ENCODE measurements at places on chromosomes 12 and 14. TPM values are rescaled to one million over a fixed set of nuclear protein-coding genes. Genes with fewer than 3 reads are reported as not detected.
A peak's percentile ranks its signal among the peaks of the same experiment; 100 is the strongest.

The PLA2G1B gene
- polyA plus RNA-seq: 1.6 TPM

The ITGB7 gene
- polyA plus RNA-seq: 1.8 TPM

The RNASE4 gene
- 6.3 TPM for polyA plus RNA-seq

The RIMKLB gene
- polyA plus RNA-seq: 126 TPM

The FITM1 gene
- polyA plus RNA-seq: 1.0 TPM

The BEGAIN gene
- 2.7 TPM for polyA plus RNA-seq

DNA sequence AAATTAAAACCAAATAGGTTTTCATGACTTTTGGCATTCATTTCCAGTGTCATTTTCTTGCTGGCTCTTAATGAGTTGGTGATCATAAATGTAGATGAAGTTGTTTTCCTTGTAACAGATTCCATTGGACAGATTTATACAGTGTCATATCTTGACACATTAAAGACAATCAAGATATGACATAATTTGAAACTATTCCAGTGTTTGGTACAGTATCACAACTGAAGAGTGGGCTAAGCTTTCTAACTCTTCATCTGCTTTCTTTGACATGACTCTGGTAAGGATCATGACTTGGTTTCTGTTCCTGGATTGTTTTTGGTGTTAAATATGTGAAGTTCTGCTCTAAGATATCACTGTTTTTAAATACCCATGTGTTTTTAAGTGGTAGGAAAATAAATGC is 289.6 kb downstream of the NAV3 start:
- no peaks in the 10 kb centered on the region for H3K36me3 ChIP-seq
- H3K27me3 ChIP-seq: no peaks in the 10 kb centered on the region
- H3K4me3 ChIP-seq: no peak overlapping the region

GRCh38 chr14:104143521-104144452 is 5.4 kb downstream of the KIF26A start:
- peaks cover 19% of the 10 kb centered on the region for H3K27me3 ChIP-seq
- no peak for DNase-seq
- no peak overlapping the region for H3K27ac ChIP-seq

GRCh38 chr12:126811391-126811790 is 1455.6 kb upstream of the TMEM132C start:
- no peaks in the 10 kb centered on the region for H3K4me1 ChIP-seq
- peaks cover 4% of the 10 kb centered on the region for H3K27me3 ChIP-seq
- H3K36me3 ChIP-seq: no peaks in the 10 kb centered on the region
- H3K4me3 ChIP-seq: no peak overlapping the region
- DNase-seq: no peak

DNA sequence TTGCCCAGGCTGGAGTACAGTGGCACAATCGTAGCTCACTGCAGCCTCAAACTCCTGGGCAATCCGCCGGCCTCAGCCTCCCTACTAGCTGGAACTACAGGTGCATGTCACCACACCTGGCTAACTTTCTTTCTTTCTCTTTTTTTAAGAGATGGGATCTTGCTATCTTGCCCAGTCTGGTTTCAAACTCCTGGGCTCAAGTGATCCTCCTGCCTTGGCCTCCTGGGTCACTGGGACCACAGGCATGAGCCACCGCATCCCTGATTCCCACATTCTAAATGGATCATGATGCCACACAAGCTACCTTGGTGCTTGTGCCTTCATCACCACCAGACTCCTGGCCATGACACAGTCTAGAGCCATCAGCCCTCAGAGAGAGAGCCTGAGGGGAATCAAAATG is 43.8 kb downstream of the PRKAB1 start:
- H3K36me3 ChIP-seq: no peaks in the 10 kb centered on the region
- peak overlapping the region; percentile 74 for H3K27ac ChIP-seq
- H3K27me3 ChIP-seq: no peaks in the 10 kb centered on the region

- H3K27ac ChIP-seq: no peak overlapping the region
- peaks cover 38% of the 10 kb centered on the region for H3K4me1 ChIP-seq
- no peak overlapping the region for H3K4me3 ChIP-seq
Measured at GRCh38 chr12:108734200-108734906, 3.0 kb upstream of the CORO1C start.

DNA sequence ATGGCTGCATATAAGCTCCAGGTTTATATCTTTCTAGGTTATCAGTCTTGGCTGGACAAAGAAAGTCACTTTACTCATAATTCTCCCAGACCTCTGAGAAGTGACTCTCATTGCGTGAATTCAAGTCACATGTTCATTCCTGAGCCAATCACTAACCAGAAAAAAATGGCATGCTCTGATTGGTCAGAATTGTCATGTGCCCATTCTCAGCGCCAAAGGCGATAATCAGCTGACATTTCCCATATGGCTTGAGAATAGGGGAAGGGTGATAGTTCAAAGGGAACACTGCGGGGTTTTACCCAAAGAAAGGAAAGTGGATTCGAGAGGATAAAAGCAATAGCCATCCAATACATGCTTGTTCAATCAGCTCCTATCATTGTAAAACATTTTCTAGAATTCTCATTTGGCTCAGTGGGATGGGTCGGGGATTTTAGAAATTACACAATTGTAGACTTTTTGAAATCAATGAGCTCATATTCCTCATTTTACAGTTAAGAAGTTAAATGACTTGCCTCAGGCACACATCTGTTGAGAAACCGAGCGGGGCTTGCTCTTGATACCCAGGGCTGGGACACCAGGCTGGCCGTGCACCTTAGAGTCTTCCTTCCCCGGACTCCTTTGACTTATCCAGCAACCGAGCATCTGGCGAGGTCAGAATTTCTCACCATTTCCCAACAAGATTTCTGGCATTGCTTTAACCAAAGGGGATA is 454.0 kb upstream of the TBX3 start:
- no peak overlapping the region for H3K27ac ChIP-seq
- H3K4me1 ChIP-seq: no peaks in the 10 kb centered on the region
- H3K36me3 ChIP-seq: no peaks in the 10 kb centered on the region

DNA sequence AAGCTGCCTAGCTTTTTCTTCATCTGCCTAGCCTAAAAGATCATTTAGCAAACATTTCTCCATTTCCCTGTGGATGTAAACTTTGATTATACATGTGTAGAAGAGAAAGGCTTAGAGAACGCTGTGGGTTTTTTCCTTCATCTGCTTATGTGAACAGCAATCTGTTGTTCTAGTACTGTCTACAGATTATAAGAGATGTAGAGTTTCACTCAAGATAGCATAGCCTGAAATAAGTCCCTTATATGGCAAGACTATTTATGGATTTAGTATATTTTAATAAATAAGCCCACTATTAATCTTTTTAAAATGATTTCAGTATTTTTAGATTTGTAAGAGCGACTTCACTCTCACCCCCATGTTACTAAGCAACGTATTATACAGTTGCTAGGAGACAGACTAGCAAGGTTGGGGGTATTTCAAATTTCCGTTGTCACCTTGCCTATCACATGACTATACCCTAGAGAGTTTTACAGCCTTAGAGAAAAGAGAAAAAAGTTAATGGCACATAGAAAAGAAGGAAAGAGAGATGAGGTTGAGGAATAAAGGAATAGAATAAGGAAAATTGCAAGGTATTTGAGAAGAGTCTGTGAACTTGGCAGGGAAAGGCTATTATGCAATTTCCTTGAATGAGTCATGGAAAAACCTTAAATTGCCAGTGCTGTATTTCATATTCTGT is 12.2 kb upstream of the TUBA1A start:
- no peaks in the 10 kb centered on the region for H3K36me3 ChIP-seq
- H3K4me3 ChIP-seq: no peak overlapping the region
- peaks cover 5% of the 10 kb centered on the region for H3K4me1 ChIP-seq
- no peaks in the 10 kb centered on the region for H3K27me3 ChIP-seq
- peak overlapping the region; percentile 86 for H3K27ac ChIP-seq

DNA sequence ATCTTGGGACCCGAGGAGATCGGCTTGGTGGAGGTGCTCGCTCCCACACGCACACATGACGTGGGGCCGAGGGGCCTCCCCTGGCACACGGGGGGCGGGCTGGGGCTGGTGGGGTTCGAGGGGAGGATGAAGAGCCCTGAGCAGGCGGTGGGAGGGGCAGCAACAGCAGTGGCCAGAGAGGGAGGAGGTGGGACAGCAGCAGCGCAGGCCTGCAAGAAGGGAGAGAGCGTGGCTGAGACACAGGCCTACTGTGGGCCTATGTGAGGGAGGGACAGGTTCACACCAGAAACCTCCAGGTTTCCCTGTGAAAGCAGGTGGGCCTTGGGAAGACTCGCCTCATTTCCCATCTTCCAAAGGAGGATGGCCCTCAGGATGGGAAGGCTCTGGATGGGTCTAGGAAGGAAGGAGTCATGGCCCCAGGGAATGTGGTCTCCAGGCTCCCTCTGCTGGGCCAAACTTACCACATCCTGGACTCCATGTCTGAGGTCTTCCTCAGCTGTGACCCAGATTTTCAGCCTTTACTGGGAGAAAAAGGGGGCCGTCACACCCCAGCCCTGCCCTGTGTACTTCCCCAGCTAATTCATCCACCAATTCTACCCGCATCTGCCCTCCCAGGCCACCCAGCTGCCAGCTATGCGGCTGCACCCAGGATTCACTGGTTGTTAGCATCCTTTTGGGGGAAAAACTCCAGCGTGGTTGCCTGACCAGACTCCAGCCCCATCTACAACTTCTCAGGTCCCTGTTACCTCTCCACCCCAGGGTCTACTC is 2.8 kb downstream of the PIANP start:
- H3K27me3 ChIP-seq: peaks cover 41% of the 10 kb centered on the region
- H3K4me1 ChIP-seq: peaks cover 6% of the 10 kb centered on the region
- H3K4me3 ChIP-seq: no peak overlapping the region
- no peak for DNase-seq
- no peaks in the 10 kb centered on the region for H3K36me3 ChIP-seq

- DNase-seq: no peak
- no peak overlapping the region for H3K27ac ChIP-seq
- no peaks in the 10 kb centered on the region for H3K4me1 ChIP-seq
- no peaks in the 10 kb centered on the region for H3K27me3 ChIP-seq
Measured at GRCh38 chr12:74370608-74371216, 166.9 kb upstream of the ATXN7L3B start.

DNA sequence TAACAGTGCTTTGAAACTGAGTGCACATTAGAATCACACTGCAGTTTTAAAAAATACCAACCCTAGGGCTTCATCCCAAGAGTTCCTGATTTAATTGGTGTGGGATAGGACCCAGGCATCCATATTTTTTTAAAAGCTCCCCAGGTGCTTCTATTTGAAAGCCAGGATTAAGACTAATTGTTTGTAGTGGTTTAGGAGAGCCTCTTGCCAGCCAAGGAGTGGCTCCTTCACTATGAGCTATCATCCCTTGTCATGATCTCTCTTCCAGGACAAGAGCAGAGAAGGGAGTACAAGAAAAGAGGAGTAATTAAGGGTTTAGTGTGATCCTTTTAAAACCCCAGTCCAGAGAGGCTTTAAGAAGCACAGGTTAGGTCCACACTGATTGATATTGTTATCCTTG is 178.0 kb downstream of the CAND1 start:
- no peaks in the 10 kb centered on the region for H3K36me3 ChIP-seq
- H3K27me3 ChIP-seq: no peaks in the 10 kb centered on the region
- H3K4me1 ChIP-seq: no peaks in the 10 kb centered on the region
- no peak overlapping the region for H3K4me3 ChIP-seq
- H3K27ac ChIP-seq: no peak overlapping the region

DNA sequence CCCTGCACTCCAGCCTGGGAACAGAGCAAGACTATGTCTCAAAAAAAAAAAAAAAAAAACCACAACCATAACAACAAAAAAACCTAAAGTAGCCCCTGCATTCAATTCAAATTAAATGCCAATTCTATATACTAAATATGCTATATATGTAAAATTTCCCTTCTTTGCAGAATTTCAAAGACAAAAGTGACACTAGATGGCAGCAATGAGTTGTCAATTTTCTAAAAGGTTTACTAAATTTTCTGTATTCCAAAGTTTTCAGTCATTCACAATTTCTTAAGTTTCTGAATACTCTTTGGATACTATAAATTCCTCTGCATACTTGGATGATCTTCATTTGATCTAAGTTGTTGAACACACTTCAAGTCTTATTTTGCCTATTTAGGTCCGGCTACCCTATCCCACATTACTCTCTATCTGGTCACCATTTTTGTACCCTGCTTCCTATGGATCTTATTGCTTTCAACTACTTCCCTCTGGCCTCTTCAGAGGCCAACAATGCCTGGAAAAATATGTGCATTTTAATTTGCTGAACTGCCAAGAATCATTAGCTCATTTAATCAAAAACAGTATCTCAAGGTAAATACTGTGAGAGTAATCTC is 27.9 kb downstream of the HNRNPC start:
- no peak overlapping the region for H3K4me3 ChIP-seq
- no peaks in the 10 kb centered on the region for H3K36me3 ChIP-seq
- H3K27ac ChIP-seq: peak overlapping the region; percentile 7
- peaks cover 94% of the 10 kb centered on the region for H3K4me1 ChIP-seq

GRCh38 chr14:104343690-104344640 is 205.6 kb downstream of the KIF26A start:
- no peak overlapping the region for H3K4me3 ChIP-seq
- DNase-seq: peak; percentile 25
- no peaks in the 10 kb centered on the region for H3K4me1 ChIP-seq
- no peaks in the 10 kb centered on the region for H3K27me3 ChIP-seq
- no peak overlapping the region for H3K27ac ChIP-seq

GRCh38 chr14:78157494-78158437 is 12.4 kb upstream of the NRXN3 start:
- DNase-seq: peak; percentile 19
- H3K27ac ChIP-seq: no peak overlapping the region
- H3K4me1 ChIP-seq: no peaks in the 10 kb centered on the region
- H3K4me3 ChIP-seq: no peak overlapping the region
- H3K36me3 ChIP-seq: no peaks in the 10 kb centered on the region

GRCh38 chr14:85865701-85866100 is 335.8 kb downstream of the FLRT2 start:
- no peak overlapping the region for H3K4me3 ChIP-seq
- no peaks in the 10 kb centered on the region for H3K36me3 ChIP-seq
- no peak overlapping the region for H3K27ac ChIP-seq

- H3K27ac ChIP-seq: no peak overlapping the region
- no peaks in the 10 kb centered on the region for H3K36me3 ChIP-seq
- DNase-seq: no peak
- no peaks in the 10 kb centered on the region for H3K4me1 ChIP-seq
- H3K4me3 ChIP-seq: no peak overlapping the region
Measured at GRCh38 chr12:132389526-132390286, 60.3 kb upstream of the GALNT9 start.

DNA sequence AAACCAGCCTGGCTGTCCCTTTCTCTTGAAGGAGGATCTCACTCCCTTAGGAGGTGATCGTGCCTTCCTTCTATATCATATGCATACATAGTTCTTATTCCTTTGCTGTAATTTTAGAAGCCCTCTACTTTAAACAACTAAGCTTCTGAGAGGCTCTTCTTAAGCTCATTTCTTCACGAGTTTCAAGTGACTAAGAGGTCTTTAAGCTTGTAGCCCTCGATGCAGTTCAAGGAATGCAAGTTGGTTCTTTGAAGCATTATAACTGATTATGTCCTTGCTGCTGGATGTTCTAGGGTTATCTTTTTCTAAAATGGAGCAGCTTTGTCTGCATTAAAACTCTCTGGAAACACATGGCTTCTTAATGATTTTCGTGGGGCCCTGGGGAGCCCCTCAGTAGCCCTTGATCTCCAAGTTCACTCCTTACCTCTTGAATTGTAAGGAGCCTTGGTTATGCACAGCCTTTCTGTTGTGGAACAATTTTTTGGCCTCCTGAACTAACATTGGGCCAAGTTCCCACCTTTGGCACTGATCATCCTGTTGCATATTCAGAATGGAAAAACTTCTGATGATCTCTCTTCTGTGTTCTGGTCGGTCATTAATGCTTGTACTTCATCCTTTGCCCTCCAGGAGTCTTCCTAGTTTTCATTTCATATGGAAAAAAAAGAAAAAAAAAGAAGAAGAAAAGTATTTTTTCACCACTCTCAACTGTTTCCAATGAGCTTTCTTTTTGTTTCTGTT is 12.6 kb downstream of the RASSF8 start:
- H3K27ac ChIP-seq: peak overlapping the region; percentile 20
- peaks cover 7% of the 10 kb centered on the region for H3K4me1 ChIP-seq
- H3K27me3 ChIP-seq: no peaks in the 10 kb centered on the region
- H3K4me3 ChIP-seq: no peak overlapping the region
- no peaks in the 10 kb centered on the region for H3K36me3 ChIP-seq

Data from left lung (tissue), 14 donors.